A549 treated with dexamethasone at 1 μM for 4 hours (cell line): ENCODE measurements at places on chromosomes 13 and 19. TPM values are rescaled to one million over a fixed set of nuclear protein-coding genes. Genes with fewer than 3 reads are reported as not detected.

ATP4B gene
- total RNA-seq = not detected in 5 replicates

PSG7 gene
- total RNA-seq = 0.04 to 0.11 TPM (median 0.06 TPM) in 5 replicates

BRME1 gene
- 0.51 to 0.96 TPM (median 0.64 TPM) in 5 replicates for total RNA-seq

ZNF723 gene
- total RNA-seq = not detected in 5 replicates

ZNF763 gene
- not detected in 5 replicates for total RNA-seq

VASP gene
- total RNA-seq = 226 to 268 TPM (median 254 TPM) in 5 replicates

ZNF667 gene
- total RNA-seq = not detected in 5 replicates

CAB39L gene
- 1.6 to 2.0 TPM (median 2.0 TPM) in 5 replicates for total RNA-seq

GRIK5 gene
- total RNA-seq = 0.21 to 0.85 TPM (median 0.43 TPM) in 5 replicates

ATP4A gene
- total RNA-seq = 0.02 to 0.19 TPM (median 0.08 TPM) in 4 of 5 replicates, not detected in the other

SLC7A10 gene
- 0.05 to 0.06 TPM (median 0.05 TPM) in 3 of 5 replicates, not detected in the others for total RNA-seq

ZNF91 gene
- total RNA-seq = 0.10 to 0.31 TPM (median 0.26 TPM) in 5 replicates

FSD1 gene
- 6.7 to 8.0 TPM (median 7.6 TPM) in 5 replicates for total RNA-seq

ZNF729 gene
- total RNA-seq = not detected in 5 replicates

DNASE2 gene
- total RNA-seq = 24.6 to 30.2 TPM (median 28.0 TPM) in 5 replicates

TRPC4 gene
- total RNA-seq = not detected in 5 replicates

DHDH gene
- total RNA-seq = 0.62 to 1.5 TPM (median 1.2 TPM) in 5 replicates

LRRC25 gene
- 0.11 TPM in 1 of 5 replicates, not detected in the others for total RNA-seq

PLIN5 gene
- total RNA-seq = 0.10 to 0.21 TPM (median 0.13 TPM) in 4 of 5 replicates, not detected in the other

COL5A3 gene
- total RNA-seq = 2.4 to 3.8 TPM (median 3.0 TPM) in 5 replicates

FGF21 gene
- not detected in 5 replicates for total RNA-seq

LILRB3 gene
- 0.07 to 0.39 TPM (median 0.30 TPM) in 5 replicates for total RNA-seq

ONECUT3 gene
- 0.01 TPM in 2 of 5 replicates, not detected in the others for total RNA-seq

RNF113B gene
- not detected in 5 replicates for total RNA-seq

WTIP gene
- 26.3 to 35.7 TPM (median 33.0 TPM) in 5 replicates for total RNA-seq

C5AR2 gene
- 7.0 to 13.8 TPM (median 11.3 TPM) in 5 replicates for total RNA-seq

LILRA2 gene
- not detected in 5 replicates for total RNA-seq

DAPK3 gene
- total RNA-seq = 39.7 to 49.7 TPM (median 44.0 TPM) in 5 replicates

TSKS gene
- not detected in 5 replicates for total RNA-seq

RXFP2 gene
- not detected in 5 replicates for total RNA-seq

GRK1 gene
- 0.03 TPM in 1 of 5 replicates, not detected in the others for total RNA-seq

ANGPTL8 gene
- total RNA-seq = not detected in 5 replicates

LILRA1 gene
- total RNA-seq = not detected in 5 replicates

ERICH4 gene
- not detected in 5 replicates for total RNA-seq

ZNF541 gene
- total RNA-seq = 0.02 to 0.05 TPM (median 0.04 TPM) in 3 of 5 replicates, not detected in the others

ZNF443 gene
- total RNA-seq = 0.79 to 1.3 TPM (median 1.1 TPM) in 5 replicates

ENOX1 gene
- total RNA-seq = 2.0 to 3.1 TPM (median 2.3 TPM) in 5 replicates

POU4F1 gene
- total RNA-seq = 0.64 to 0.88 TPM (median 0.86 TPM) in 5 replicates

CEACAM3 gene
- total RNA-seq = not detected in 5 replicates

KLF5 gene
- total RNA-seq = 25.4 to 73.7 TPM (median 59.9 TPM) in 5 replicates

PLK5 gene
- not detected in 5 replicates for total RNA-seq

GRIN2D gene
- 5.0 to 9.7 TPM (median 8.6 TPM) in 5 replicates for total RNA-seq

TSEN34 gene
- 77.5 to 116 TPM (median 107 TPM) in 5 replicates for total RNA-seq
